ENCODE measurements at places on chromosomes 5 and 9.

DNA sequence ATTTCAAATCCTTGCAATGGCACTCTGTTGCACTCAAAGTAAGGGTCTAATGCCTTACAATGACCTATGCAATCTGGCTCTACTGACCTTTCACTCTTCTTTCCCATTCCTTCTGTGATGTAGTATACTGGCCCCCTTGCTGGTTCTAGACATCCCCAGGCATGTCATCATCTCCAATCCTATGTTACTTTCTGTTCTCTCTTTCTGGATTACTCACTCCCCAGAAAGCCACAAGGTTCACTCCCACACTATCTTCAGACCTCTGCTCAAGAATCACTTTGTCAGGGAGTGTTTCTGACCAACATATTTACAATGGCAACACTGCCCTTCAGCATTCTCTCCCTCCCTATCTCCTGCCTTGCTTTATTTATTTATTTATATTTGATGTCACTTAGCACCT, 802.2 kb upstream of the WWC1 start:
- DNase-seq: no peak

- DNase-seq: no peak
Observed at GRCh38 chr9:137828527-137829259, 48.9 kb upstream of the CACNA1B start.

GRCh38 chr5:171149333-171149732, 159.7 kb upstream of the TLX3 start:
- DNase-seq: no peak

DNA sequence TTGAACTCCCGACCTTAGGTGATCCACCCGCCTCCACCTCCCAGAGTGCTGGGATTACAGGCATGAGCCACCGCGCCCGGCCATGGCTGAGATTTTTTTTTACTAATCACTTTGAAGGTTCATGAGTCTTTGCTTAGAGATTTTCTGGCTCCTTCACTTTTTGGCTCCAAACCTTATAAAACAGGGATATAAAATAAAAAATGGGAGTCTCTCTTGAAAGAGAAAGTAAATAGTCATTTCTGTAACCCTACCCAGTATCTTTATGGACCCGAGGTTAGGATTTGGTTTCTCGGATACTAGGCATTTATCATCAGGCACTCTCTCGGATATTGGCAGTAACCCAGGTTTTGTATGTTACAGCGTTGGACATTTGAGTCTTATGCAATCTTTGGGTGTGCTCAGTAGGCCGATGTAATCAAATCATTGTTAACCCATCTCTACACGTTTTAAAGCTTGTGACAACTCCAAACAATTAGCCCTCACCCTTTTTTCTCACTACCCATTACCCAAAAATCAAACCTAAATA, 25.3 kb downstream of the STXBP1 start:
- no peak for DNase-seq

DNA sequence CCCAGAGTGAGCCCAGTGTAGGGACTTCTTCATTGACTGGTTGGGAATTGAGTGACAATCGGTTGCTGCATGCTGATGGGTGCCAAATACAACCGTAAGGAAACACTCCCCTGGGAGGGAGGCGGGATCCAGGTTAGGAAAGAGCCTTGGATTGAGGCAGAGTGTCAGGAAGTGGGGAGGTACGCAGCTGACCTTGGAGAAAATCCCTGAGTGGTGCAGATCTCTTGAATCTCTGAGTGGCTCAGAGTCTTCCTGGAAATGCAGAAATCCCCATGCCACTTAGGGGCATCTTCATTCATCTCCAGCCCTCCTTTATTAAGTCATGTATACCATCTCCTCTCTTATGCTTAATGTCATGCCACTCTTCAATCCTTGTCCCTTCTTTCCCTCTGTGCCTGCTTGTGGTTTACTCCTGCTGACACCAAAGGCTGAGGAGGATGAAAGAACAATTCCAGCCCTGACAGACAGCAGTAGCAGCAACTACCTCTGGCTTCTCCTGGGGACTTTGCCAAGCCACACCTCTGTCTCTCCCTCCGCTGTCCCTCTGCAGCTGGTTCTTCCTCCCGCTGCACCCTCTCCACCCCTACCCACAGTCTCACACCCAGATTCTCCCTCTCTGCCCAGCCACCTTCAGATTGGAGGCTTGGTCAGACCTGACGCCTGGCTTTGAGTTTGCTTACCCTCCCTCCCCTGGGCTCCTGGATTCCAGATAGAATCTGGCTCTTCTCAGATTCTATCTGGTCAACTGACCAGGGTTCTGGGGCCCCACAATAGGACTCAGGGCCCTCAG, 14.1 kb upstream of the LCP2 start:
- peak; percentile 56 for DNase-seq

- no peak for DNase-seq
Observed at GRCh38 chr9:6214434-6214833, 1.2 kb upstream of the IL33 start.

GRCh38 chr9:69649566-69650250, 22.5 kb downstream of the APBA1 start:
- DNase-seq: no peak

DNA sequence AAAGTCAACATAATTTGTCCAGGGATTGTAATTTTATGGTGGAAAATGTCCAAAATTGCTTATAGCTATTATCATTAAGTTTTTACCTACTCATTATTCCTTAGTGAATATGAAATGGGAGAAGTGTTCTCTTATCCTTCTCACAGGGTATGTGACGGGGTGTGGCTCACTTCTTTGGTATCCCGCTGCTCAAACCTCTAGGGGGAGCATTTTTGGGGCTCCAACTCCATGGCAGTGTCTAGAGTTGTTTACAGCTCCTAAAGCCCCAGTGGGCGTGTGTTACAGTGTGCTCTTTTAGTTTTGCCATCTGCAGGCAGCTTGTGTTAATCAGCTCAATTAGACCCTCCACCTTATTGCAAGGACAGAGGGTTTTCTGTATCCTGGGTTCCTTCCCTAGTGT, 89.4 kb downstream of the CDKN2A start:
- DNase-seq: no peak

DNA sequence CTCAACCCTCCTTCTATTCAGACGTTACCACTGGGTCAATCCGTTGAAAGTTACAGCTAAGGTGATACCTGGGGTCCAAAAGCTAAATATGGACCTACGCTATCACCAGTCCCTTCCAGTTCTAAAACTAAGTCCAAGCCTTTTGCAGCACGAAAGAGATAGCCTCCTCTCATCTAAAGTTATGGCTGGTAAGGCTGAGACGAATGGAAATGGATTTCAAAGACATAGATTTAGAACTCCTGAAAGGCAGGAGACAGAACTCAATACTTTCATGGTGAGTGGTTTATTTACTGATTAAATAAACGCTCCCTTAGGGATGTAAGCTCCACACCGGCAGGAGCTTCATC, 751 bp upstream of the RIC1 start:
- no peak for DNase-seq

GRCh38 chr5:170393235-170393634, 4.1 kb upstream of the KCNMB1 start:
- no peak for DNase-seq

DNA sequence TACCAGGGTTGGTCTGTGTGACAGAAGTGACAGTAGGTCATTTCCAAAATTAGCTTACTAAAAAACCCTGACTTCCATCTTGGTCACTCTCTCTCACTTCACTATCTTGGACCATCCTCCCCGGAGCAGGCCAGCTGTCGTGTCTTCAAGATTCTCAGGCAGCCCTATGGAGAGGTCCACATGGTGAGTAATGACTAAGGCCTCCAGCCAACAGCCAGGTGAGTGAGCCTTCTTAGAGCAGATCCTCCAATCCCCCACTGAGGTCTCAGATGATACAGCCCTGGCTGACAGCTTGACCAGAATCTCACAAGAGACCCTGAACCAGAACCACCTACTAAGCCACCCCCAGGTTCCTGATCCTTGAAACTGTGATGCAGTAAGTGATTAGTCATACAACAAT, 92.0 kb downstream of the DCP2 start:
- no peak for DNase-seq

GRCh38 chr5:73938938-73939320, 312.9 kb downstream of the ARHGEF28 start:
- DNase-seq: no peak

DNA sequence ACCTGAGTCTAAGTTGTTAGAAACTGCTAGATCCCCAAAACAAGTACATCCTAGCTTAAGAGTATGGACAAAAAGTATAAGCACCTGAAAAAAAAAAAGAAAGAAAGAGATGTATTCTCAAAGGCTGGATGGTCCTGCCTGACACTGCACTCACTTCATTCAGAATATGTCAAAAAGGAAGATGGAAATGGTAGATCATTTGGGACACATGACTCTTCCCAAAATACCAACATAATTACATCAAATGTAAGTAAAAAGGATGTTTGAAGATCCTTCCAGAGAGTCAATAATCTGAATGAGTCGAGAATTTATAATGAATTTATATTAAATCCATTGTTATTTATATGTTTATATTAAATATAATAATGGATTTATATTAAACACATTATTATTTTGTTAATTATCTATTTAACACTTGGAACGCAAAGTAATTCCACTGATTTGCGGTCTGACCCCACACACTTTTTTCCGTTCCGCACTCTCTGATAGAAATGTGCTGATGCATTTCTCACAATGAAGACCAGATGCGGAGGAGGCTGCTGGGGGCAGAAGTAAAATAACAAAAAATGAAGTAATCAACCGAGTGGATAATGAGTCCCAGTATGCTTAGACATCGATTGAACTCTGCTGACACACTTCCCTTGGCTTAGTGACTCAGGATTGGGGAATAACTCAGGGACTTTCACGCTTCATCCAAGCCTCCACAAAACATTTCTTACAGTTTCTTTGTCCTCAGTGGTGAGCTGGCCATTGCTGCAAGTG, 201.2 kb downstream of the ADAMTS12 start:
- no peak for DNase-seq

- no peak for DNase-seq
Observed at GRCh38 chr5:9302218-9302617, 243.7 kb downstream of the SEMA5A start.

DNA sequence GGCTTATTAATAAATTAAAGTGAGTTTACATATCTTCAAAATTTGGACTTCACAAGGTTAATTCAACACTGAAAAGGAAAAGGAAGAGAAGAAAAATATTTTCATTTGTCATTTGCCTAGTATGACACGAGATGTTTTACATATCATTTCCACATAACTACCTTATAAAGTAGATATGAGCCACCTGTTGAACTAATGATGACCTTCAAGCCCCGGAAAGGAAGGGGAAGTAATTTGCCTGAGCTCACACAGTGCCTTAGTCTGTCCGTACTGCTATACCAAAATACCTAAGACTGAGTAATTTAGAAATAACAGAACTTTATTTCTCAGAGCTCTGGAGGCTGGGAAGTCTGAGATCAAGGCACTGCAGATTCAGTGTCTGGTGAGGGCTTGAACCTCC, 17.9 kb downstream of the CMYA5 start:
- DNase-seq: no peak

- DNase-seq: no peak
Observed at GRCh38 chr9:92707530-92707929, 37.6 kb upstream of the IPPK start.

DNA sequence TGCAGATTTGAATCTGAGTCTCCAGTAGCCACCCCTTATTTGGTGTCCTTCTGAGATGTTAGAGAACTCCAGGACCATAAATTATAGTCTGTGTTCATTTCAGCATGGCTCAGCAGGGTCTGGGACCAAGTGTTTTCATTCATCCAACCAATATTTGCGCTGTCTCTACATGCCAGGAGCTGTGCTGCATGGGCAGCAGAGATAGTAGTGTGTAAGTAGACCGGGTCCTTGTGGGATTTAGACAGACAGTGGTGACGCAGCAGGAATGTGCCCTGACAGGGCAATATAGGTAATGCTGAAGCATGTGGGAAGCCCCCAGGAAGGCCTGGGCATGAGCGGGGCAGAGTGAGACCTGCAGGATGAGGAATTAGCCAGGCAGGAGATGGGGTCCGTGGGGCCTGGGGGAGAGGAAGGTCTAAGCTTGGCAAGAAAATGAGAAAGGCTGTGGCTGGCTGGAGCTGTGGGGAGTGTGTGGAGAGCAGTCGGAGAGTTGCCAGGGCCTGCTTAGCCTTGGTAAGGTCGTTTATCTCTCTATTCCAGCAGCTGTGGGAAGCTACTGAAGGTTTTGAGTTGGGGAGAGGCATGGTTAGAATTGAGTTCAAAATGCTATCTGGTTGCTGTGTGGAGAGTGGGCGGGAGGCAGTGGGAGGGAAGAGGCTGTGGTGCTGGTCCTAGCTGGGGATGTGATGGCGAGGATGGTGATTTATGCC, 16.8 kb downstream of the STXBP1 start:
- DNase-seq: no peak

GRCh38 chr5:90793183-90793582, 234.6 kb downstream of the ADGRV1 start:
- no peak for DNase-seq

DNA sequence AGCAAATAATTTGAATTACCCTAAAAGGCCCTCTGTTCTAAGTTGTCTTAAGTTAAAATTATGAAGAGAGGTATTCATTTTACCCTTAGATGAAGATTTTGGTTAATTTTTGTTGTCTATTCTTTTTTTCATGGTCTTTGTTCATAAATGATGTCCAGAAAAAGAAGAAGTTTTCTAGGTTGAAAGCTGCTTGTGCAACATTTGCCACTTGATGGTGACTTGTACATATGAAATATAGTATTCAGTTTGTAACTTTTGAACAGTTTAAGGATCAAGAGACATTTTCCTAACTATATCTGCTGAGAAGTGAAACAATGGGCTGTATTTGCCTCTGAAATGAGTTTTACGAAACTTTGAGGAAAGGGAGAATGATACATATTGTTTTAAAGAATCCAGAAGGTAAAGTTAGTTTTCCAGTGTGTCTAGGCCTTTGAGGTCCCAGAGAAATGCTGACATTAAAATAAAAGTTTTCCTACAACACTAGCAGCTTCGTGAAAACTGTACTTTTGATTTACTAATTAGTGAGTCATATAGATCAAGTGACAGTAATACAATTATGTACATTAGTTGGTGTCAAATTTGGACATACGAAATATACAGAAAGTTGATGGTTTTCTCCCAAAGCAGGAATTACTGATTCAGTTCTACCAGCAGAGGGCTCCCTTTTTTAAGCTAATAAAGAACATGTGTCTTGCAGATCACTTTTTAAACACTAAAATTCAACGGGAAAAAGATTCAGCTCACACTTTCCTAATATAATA, 70.5 kb downstream of the PIK3R1 start:
- DNase-seq: no peak

DNA sequence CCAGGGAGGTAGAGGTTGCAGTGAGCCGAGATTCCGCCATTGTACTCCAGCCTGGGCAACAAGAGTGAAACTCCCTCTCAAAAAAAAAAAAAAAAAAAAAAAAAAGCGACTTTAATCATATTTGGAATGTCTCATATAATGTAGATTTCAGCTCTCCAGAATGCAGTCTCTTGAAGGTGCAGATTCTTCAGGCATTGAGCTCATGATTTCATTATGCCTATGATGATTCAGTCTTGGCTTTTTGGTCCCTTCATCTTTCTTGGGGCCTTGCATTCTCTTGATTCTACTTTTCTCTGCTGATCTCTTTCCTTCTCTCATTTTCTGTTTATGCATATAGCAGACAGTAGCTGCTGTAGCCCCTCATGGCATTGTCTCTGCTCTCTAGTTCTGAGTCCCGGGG, 22.9 kb downstream of the KDM4C start:
- DNase-seq: no peak

DNA sequence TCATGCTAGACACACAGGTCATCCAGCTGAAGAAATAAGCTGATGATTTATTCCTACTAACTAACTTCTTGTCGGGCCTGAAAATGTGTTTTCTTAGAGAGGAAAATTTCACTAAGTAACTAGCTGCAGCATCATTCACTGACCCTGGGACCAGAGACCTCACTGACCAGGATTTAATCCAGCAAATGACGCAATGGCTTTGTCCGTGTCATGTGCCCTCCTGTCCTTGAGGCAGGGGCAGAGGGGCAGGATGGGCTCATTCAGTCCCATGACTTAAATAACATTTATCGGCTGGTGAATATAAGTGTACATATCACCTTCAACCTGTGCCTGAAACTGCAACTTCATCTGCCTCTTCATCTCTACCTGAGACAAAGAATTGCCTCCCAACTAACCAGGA, 154.8 kb downstream of the SEMA5A start:
- no peak for DNase-seq
